Stimulated activated CD4-positive, alpha-beta T cell treated with anti-CD3 and anti-CD28 coated beads, Interleukin-2, amount 100 ng/mL, for 24 hours (primary cell): ENCODE measurements at places on chromosomes 6 and 20.

- DNase-seq, result no peak
Observed at GRCh38 chr6:153034139-153034538, 31.6 kb upstream of the MTRF1L start.

DNA sequence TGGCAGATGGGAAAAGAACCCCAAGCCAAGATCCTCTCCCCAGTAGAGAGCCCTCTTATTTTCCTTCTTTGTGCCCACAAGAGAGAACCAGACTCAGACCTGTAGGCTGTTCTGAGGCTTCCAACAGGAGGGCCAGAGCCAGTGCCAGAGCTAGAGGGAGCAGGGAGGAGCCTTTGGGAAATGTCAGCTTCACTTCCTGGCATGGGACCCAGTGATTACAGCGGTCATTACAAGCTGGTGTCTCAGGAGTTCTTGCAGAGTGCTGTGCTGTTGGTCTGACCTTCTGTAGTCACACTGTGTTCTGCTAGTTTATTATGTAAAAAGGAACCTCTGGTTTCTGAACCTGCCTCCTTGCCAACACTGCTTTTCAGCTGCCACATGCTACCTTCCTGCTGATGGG is 38.9 kb downstream of the STK35 start:
- DNase-seq, result no peak

GRCh38 chr6:3390698-3391097 is 66.2 kb downstream of the SLC22A23 start:
- no peak for DNase-seq

- DNase-seq, result no peak
Observed at GRCh38 chr6:125300992-125301434, 754 bp downstream of the HDDC2 start.

- DNase-seq, result no peak
Observed at GRCh38 chr6:105587349-105588122, 184.7 kb upstream of the PREP start.

DNA sequence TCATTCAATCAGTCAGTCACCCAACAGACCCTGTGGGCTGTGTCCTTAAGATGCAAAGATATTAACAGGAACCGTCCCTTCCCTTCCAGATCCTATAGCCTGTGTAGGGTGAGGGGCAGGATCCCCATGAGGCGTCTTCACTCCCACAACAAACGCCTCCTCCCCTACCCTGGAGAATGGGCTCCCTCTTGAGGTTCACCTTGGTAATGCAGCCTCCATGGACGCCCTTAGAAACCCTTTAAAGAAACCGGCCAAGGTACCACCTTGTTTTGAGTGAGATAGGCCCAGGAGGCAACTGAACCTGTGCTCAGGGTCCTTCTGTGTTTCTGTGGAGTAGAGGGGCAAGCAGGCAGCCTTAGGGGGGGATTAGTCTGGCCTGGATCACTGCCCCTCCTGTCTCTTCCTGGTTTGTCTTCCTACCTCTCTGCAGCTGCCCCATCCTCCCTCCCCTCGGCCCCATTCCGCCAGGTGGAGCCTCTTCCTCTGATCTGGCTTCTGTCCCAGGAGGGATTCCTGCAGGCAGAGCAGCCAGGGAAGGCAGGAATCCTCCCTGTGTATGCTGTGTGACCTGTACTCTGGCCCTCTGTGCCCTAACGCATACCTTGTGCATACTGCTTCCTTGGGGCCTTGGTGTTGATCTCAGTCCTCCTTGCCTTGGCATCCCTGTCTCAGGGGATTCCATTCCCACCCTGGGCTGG is 6.6 kb upstream of the GUCA1A start:
- peak; percentile 79 for DNase-seq

DNA sequence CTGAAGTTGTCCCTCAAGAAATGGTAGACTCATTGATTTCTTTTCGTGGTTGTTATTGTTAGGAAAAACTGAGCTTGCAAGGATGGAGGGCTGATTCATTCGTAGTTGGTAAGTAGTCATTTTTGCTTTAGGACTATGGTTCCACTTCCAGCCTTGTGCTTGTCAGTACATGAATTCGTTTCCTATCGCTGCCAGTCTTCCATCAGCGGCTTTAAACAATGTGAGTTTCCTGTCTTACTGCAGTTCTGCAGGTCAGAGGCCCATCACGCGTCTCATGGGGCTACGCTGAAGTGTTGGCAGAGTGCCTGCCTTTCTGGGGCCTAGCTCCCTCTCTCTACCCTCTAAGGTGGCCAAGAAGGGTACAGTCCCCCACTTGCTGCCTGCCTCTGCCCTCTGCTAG is 11.4 kb upstream of the MDFI start:
- DNase-seq, result no peak

DNA sequence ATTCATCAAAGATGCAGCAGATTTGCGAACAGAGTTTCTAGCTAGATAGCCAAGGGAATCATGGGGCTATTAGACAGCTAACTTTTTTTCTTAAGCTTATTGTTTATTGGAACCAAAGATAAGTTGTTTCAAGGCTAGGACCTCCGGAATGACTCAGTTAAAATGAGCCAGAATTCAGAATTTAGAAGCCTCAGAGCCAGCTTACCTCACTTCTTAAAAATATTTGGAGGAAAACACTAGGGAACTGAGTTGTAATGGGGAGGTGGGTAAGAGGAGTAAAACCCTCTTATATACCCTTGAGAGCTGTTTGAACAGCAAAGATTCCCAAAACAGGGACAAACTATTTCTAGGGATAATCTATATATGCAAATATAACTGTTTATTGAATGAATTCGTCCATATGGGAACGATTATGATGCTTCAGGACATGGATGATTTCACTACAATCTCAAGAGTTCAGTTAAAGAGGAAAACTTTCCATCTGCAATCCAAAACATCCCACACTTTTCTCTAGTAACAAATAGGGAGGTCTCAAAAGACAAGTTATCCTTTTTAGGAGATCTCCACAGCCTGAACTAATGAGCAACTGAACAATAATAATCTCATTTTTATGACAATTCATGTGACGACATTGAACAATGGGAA is 12.6 kb upstream of the CARMIL1 start:
- no peak for DNase-seq

DNA sequence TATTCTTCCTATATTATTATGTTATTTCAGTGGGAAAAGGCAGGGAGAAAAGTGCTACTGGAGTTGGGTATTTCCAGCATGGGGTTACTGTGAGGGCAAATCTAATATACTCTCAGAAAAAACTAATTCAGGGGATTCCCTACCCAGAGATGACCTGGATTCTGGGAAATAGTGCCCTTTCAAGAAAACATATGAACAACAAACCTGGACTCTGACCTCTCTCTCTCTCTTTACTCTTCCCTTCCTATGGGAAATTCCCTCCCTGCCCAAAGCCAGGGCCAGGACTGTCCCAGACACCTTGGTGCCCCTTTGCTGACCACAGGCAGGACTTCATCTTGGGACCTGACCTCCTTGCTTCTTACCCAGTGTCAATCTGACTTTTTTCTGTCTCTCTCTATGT is 1.6 kb upstream of the UBD start:
- DNase-seq, result no peak

- DNase-seq, result no peak
Observed at GRCh38 chr6:82017288-82017687, 230.3 kb downstream of the IBTK start.

DNA sequence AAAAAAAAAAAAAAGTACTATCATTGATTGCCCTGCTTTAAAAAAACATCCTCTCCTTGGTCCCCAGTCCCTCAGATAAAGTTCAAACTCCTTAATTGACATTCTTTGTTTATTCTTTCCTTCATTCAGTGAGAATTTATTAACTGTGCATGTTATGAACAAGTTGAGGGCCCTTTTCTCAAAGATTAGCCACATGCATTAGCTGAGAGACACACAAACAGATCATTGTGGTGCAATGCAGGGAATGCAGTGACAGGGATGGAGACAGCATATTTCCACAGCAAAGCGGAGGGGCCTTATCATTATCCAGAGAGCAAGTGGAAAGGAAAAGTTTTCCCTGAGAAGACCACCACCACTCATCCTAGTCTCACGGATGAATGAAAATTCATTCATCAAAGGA is 21.9 kb upstream of the IPCEF1 start:
- DNase-seq, result no peak

GRCh38 chr20:32718749-32719348 is 24.4 kb downstream of the COMMD7 start:
- no peak for DNase-seq

DNA sequence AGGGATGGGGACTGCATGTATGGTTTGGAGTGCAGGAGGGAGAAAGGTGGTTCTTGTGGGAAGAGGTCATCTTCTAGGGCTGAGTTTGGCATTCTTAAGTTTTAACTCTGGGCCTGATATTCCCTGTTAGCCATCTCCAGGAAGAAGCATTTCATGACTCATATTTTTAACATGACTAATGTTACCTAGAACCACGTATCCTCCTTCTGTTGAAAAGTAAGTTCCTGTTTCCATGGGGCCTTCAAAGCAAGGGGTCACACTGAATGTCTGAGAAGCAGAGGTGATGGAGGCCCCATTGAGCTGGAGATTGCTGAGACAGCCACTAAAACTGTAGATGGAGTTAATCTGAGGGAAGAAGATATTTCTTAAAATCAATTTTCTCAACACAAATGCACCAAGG is 30.2 kb downstream of the FAM229B start:
- no peak for DNase-seq

DNA sequence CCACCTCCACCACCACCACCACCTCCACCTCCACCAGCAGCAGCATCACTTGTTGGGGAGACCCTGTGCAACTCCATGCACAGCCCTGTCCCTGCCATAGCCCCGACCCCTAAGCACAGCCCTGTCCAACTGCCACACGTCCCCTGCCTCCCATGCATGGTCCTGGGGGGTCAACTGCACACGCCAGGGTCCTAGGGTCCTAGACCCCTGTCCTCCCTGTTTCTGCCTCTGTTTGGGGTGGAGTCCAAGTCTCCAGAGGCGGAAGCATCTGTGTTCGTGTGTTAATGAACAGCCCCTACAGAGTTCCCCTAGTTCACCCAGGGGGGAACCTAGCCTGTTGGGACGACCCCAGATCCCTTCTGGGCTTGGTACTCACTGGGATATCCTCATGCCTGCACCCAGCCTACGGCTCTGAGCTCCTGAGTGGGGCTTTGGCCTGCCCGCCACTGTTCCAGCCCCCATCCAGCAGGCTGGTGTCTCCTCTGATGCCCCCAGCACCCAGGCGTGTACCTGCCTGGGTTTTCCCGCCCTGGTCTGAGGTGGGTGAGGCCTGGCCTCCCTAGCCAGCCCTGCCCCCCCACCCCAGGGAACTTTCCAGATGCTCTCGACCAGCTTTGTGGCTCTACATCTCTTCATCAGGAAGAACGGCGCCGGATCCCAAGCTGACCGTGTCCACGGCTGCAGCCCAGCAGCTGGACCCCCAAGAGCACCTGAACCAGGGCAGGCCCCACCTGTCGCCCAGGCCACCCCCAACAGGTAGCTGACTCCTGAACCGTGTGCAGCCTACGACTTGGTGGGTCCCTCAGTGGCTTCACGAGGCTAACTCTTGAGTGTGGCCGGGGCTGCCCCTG is 2.5 kb upstream of the TNFRSF6B start:
- DNase-seq, result no peak

GRCh38 chr20:2135013-2135412 is 33.4 kb downstream of the STK35 start:
- DNase-seq, result no peak

DNA sequence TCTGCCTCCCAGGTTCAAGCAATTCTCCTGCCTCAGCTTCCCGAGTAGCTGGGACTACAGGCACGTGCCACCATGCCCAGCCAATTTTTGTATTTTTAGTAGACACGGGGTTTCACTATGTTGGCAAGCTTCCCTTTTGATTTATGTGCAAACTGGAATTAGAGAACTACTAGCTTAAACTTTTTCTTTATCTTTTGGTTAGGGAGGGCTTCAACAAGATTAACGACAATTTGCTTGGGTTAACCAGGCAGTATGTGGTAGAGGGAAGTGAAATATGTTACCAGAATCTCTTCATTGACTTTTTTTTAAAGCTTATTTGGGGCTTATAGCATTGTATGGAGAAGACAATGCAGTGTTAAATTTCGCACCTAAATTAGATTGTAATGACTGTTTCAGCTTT is 9.0 kb downstream of the MYO6 start:
- no peak for DNase-seq

DNA sequence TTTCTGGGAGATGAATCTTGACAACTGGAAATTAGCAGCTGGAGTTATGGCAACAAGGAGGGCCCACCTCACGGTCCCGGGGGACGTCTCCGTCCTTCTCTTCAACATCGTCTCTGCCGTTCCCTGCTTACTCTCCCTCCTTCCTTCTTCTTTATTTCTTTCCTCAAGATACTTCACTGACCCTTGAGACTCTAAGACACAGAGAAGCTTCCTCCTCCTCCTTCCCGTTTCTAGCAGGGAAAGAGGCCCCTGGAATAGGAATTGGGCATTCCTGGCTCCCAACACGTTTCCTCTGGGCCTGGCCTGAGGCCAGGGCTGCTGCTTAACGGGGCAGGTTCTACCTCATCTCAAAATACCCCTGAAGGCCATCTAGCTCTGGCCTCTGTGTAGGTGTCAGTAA is 189.9 kb upstream of the GMDS start:
- no peak for DNase-seq

GRCh38 chr20:52748285-52748932 is 223.7 kb upstream of the TSHZ2 start:
- DNase-seq, result no peak

- DNase-seq, result no peak
Observed at GRCh38 chr6:119562168-119562567, 212.6 kb upstream of the MAN1A1 start.

DNA sequence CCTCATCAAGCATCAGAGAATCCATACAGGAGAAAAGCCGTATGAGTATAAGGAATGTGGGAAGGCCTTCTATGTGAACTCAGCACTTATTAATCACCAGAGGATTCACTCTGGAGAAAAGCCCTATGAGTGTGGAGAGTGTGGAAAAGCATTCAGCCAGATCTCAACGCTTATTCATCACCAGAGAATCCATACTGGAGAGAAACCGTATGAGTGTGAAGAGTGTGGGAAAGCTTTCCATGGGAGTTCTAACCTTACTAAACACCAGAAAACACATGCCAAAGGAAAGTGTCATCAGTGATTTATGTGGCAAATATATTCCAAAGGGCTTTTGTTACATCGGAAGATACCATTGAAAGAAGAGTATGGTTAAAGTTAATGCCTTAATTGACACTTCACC is 25.4 kb downstream of the ZKSCAN8 start:
- no peak for DNase-seq

DNA sequence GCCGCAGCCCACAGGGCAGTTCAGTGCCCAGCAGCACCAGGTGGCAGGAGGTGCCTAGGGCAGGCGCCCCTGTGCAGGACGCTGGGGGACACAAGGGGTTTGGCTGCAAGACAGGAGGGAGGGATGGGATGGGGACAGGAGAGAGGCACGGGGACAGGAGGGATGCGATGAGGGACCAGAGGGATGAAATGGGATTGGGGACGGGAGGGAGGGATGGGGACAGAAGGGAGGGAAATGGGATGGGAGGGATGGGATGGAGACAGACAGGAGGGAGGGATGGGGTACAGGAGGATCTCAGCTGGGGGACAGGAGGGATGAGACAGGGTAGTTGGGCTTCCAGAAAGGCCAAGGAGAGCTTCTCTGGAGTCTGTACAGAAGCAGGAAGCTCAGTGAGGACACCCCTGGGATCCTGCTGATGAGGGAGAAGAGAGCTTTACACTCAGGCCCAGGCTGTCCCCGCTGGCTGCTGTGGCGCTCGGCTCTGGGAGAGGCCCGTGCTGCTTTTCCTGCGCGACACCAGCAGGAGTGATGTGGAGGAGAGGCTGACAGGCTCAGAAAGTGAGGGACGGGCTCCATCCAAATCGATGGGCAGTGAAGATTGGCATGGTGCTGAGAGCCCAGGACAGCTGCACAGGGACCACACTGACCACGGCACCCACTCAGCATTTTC is 400.8 kb downstream of the SMOC2 start:
- DNase-seq, result no peak
